ENCODE measurements at places on chromosomes 16 and 17. TPM values are rescaled to one million over a fixed set of nuclear protein-coding genes. Genes with fewer than 3 reads are reported as not detected.
A peak's percentile ranks its signal among the peaks of the same experiment; 100 is the strongest.

DNA sequence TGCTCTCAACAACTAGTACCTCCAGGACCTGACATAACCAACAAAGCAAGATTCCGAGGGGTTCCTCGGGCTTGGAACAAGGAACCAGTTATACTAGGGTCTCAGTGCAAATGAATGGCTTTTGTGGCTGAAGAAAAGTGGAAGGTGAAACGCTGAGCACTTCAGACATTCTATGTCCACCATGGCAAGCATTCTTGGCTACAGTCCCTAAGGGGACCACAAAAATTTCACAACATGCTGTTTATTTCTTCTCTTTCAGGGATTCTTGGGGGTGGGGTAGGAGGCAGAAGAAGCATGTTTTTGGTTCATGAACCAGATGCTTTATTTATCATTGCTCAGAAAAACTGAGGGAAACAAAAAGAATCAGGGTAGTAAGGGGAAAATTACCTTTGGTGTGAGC lies 479.9 kb upstream of the CDH11 start:
- no peak for DNase-seq

DNA sequence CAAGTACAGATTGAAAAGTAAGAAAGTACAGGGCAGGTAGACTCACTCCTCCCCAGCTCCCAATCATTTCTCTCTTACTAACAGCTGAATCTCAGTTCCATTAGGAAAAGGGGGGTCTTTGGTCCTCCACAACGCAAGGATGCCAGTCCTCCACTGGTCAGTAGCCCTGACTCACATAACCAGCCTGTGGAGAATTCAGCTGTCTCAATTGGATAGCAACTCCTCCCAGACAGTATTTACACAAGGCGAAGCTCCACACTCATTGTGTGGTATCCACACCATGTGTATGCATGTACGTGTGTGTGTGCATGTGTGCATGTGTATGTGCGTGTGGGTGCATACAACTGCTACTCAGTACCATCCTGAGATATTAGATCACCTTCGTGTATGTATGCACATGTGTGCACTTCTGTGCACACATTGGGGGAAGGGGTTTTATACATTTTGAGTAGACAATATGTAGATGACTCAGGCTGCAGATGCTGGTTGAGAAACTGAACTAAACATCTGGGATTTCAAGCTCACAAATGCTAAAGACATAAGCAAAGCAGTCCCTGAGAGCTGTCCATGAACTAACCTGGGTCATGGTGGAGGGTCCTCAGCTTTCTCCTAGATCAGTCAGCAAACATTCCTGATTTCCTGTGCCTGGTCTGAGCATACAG lies 240.1 kb downstream of the SLC39A11 start:
- DNase-seq = no peak

- no peak for DNase-seq
These were observed 12.8 kb downstream of the FLYWCH2 start for GRCh38 chr16:2895813-2896212.

GRCh38 chr17:40072040-40072734 lies 9.4 kb downstream of the THRA start:
- peak; percentile 87 for DNase-seq

- no peak for DNase-seq
These were observed 1.5 kb downstream of the TPSG1 start for GRCh38 chr16:1223355-1224214.

DNA sequence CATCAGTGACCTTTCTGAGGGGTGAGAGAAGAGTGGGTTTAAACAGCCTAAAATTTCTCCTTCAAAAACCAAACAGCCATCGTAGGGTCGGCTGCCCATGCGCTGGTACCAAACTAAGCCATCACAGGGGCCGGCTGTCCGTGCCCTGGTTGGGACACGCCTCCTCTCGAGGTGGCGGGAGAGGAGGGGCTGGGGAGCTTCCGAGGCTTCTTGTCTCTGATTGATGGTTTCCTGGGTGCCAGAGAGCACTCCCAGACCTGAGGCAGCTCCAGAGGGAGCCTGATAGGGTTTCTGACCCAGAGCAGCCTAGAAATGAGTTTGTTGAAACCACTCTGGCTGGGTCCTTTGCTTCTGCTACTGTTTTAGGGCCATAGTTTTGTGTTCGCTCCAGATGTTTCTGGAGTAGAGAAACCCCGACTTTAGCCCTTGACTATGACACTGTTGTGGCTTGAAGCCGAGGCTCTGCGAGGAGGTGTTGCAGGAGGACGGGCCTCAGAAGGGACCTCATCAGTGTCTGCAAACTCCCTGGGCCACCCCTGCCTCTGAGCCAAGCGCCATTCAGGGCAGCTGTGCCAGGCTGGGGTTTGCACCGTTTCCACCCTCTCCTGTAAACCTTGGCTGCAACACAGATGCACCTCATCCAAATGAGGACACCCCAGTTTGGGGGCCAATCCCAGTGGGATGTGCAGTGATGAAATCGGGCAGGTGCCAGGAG lies 6.2 kb downstream of the ZNF276 start:
- no peak for DNase-seq

- DNase-seq = no peak
These were observed 902 bp downstream of the GHDC start for GRCh38 chr17:42193216-42193968.

DNA sequence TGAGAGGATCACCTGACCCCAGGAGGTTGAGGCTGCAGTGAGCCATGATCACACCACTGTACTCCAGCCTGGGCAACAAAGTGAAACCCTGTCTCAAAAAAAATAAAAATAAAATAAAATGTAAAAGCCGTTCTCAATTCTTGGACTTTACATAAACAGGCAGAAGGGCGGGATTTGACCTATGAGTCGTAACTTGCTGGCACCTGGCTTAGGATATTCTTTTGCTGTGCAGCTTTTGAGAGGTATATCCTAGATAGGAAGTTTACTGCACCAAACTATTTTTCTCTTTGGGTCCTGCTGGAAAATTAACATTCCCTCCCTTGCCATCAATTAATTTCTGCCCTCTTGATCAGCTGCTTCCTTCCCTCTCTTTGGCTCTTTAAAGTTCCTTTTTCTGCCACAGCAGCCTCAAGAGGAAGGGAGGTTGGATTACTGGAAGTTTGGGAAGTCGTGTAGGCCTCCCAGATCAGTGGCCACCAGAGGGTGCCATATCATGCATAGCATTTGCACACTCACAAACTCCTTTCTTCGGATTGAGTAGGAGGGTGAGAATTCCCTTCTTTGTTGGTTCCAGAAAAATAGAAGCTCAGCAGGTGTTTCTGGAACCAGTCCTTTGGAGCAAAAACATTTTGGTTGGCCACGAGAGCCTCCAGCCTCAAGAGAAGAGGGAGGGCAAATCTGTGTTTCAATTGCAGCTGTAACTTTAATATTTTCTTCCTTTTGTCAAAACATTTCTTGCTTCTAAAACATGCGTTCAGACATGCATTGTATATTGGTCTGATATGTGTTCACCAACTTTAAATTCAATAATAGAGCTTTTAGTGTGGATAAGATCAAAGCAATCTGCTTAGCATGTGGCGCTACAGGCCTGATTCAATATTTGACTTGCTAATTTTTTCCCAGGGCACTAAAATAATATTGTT lies 147.3 kb downstream of the CCDC182 start:
- peak; percentile 55 for DNase-seq

- DNase-seq = no peak
These were observed 51.5 kb upstream of the MGAT5B start for GRCh38 chr17:76816590-76817135.

Gene NATD1
- total RNA-seq = 8.2 TPM

Gene PRSS22
- not detected for total RNA-seq

Gene HP
- 24.5 TPM for total RNA-seq

Gene CNGB1
- not detected for total RNA-seq

Gene SLC16A11
- total RNA-seq = 1.5 TPM

Gene KRT31
- not detected for total RNA-seq

Gene CD300LG
- total RNA-seq = 17.9 TPM
